ENCODE measurements at places on chromosomes 12 and 14. TPM values are rescaled to one million over a fixed set of nuclear protein-coding genes. Genes with fewer than 3 reads are reported as not detected.
A peak's percentile ranks its signal among the peaks of the same experiment; 100 is the strongest.

Gene VEZT
- 63.3 TPM for total RNA-seq

Gene MUCL1
- not detected for total RNA-seq

Gene BATF
- total RNA-seq = 12.0 TPM

Gene MAP3K9
- 11.5 TPM for total RNA-seq

Gene B3GNT4
- 2.9 TPM for total RNA-seq

Gene CCDC198
- total RNA-seq = not detected

Gene NDRG2
- total RNA-seq = 307 TPM

DNA sequence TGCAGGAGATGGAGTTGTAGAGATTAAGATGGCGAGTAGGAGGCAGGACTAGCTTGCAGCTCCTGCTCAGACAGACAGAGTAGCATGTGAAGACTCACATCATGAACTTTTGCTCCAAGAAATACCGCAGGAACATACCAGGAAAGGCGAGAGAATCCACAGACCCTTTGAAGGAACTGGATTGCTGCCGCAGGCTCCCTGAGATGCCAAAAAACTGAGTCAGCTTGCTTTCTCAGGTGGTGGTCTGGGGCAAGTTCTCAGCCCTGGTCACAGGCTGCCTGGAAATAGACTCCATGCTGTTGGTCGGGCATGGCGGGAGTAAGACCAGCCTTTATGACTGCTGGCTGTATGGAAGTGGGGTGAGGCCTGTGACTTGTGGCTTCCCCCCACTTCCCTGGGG lies 163.6 kb upstream of the NAV3 start:
- no peak overlapping the region for H3K27ac ChIP-seq
- H3K4me3 ChIP-seq = no peak overlapping the region
- DNase-seq = no peak
- no peaks in the 10 kb centered on the region for H3K36me3 ChIP-seq
- no peaks in the 10 kb centered on the region for H3K4me1 ChIP-seq
- H3K27me3 ChIP-seq = no peaks in the 10 kb centered on the region

- no peaks in the 10 kb centered on the region for H3K36me3 ChIP-seq
- H3K4me1 ChIP-seq = no peaks in the 10 kb centered on the region
- H3K27me3 ChIP-seq = no peaks in the 10 kb centered on the region
- no peak overlapping the region for H3K27ac ChIP-seq
- no peak for DNase-seq
Measured at GRCh38 chr12:103772367-103773108, 68.5 kb downstream of the NT5DC3 start.

GRCh38 chr12:17035372-17035771 lies 429.4 kb upstream of the LMO3 start:
- H3K4me1 ChIP-seq = no peaks in the 10 kb centered on the region
- H3K4me3 ChIP-seq = no peak overlapping the region
- H3K27ac ChIP-seq = no peak overlapping the region
- no peaks in the 10 kb centered on the region for H3K27me3 ChIP-seq
- no peak for DNase-seq

DNA sequence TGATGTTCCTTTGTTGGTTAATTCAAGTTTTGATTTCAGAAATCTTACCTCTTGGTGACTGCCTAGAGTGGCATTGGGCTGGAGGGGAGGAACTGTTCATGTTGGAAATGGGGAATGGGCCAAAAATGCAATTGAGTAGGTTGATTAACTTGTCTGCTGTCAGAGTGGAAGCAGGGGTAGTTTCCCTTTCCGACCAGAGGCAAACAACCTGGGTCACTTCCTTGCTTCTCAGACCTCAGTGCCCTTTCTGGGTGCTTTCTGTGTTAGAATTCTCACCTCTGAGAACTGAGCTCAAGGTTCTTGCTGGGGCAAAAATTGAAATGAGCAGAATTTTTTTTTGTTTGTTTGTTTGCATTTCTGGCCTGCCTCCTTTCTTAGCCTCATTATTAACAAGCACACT lies 2.3 kb upstream of the M6PR start:
- no peaks in the 10 kb centered on the region for H3K27me3 ChIP-seq
- no peaks in the 10 kb centered on the region for H3K36me3 ChIP-seq
- H3K27ac ChIP-seq = no peak overlapping the region

DNA sequence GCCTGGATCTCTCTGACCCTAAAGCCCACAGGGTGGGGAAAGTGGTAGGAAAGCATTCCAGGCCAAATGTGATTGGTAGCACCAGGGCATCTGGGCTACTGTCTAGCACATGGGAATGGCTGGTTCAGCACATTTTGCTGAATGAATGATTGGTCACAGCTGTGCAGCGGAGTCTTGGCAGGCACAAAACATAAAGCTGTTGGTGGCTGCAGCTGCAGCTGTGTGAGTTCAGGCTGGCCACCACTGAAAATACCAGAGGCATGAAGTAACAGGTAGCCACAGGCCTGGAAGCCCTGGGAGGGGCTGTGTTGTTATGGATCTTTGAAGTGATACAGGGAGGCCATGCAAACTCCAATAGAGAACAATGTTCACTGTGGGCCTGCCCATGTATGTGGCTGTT lies 72.7 kb downstream of the MYRFL start:
- H3K27me3 ChIP-seq = no peaks in the 10 kb centered on the region
- no peak for DNase-seq
- H3K27ac ChIP-seq = no peak overlapping the region
- H3K36me3 ChIP-seq = no peaks in the 10 kb centered on the region
- H3K4me3 ChIP-seq = no peak overlapping the region

GRCh38 chr14:50718949-50719348 lies 50.8 kb upstream of the SAV1 start:
- no peak overlapping the region for H3K4me3 ChIP-seq
- H3K36me3 ChIP-seq = no peaks in the 10 kb centered on the region
- no peaks in the 10 kb centered on the region for H3K4me1 ChIP-seq
- no peaks in the 10 kb centered on the region for H3K27me3 ChIP-seq

GRCh38 chr12:59654061-59654460 lies 58.2 kb downstream of the SLC16A7 start:
- H3K4me1 ChIP-seq = peaks cover 18% of the 10 kb centered on the region
- H3K27me3 ChIP-seq = no peaks in the 10 kb centered on the region

DNA sequence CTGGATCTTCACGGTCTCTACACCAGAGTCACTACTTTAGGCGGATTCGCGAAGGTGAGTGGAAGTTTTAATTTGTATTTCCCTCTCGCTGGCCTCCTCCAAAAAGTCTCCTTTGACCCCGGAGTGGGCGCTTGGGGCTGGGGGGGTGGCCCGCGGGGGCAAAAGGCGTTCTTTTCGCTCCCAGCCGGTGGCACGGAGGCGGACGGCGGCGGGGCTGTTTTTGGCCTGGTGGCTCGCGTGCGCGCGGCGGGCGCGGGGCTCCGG lies 510 bp downstream of the ARID2 start:
- no peaks in the 10 kb centered on the region for H3K27me3 ChIP-seq
- peak overlapping the region; percentile 100 for H3K27ac ChIP-seq
- H3K4me3 ChIP-seq = peak overlapping the region; percentile 67
- no peaks in the 10 kb centered on the region for H3K36me3 ChIP-seq
- peaks cover 41% of the 10 kb centered on the region for H3K4me1 ChIP-seq

DNA sequence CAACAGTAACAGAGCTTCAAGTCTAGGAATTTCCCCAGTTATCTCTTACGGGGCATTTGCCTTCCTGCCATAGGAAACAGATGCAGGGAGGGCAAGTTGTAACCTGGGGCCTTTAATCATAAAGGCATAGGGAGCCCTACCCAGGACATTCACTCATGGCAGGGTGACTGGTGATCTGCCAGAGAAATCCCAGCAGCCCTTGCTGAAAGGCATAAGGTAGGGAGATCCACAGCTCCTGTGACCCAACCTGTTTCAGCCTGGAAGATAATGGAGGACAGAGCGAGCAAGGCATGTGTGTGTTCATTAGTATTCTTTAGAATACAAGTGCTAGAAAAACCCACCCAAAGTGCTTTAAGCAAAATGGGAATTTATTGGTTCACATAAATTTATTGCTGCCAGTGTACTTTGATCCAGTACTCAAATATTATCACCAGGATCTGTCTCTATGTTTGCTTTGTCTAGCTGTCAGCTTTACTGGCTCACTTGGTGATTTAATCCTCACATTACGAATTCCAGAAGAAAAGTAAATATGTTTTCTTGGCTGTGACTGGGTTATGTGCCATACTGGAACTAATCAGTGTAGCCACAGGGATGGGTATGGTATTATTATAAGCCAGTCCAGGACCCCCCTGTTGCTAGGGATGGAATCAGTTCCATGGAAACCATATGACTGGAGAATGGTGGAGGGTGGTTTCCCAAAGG lies 21.1 kb upstream of the AKAP6 start:
- H3K4me3 ChIP-seq = no peak overlapping the region
- no peaks in the 10 kb centered on the region for H3K36me3 ChIP-seq
- DNase-seq = no peak
- no peaks in the 10 kb centered on the region for H3K27me3 ChIP-seq

DNA sequence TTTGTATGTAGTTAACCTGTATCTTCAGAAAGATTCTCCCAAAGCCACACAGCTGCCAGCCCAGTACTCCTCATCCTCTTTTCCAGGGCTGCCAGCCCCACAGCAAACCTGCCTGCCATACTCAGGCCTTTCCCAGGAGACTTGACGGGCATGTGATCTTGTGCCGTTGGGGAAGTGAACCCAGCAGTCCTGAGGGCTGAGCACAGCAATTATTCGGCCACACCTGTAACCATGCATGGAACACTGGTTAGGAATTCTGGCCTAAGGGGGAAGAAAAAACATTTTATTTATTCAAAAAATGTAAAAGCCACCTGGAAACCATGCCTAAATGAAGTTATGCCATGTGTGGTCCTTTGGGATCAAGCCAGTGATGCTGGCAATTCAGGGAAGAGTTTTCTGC lies 145.3 kb downstream of the GRIN2B start:
- no peaks in the 10 kb centered on the region for H3K27me3 ChIP-seq
- H3K27ac ChIP-seq = no peak overlapping the region
- no peak for DNase-seq
- H3K4me1 ChIP-seq = no peaks in the 10 kb centered on the region
- H3K36me3 ChIP-seq = no peaks in the 10 kb centered on the region
